EH (cell line): ENCODE measurements at places on chromosomes 4 and X.

DNA sequence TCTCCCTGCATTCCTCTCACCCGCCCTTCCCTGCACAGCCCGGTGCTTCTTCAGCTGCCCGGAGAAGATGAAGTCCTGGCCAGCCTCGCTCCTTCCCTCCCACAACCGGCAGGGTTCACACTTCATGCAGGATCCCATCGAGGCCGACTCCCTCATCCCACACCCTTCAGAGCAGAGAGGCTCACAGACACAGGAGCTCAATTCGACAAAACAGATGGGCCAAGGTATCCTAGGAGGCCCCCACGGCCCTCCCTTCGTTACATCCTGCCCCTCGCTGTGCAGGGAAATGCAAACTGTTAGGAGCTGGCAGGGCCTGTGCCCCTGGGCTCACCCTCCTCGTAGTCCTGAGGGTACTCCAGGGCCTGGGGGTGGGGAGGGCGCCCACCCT, 238.1 kb downstream of the DHRSX start:
- DNase-seq = no peak

- peak; percentile 31 for DNase-seq
Measured at GRCh38 chr4:26139310-26139924, 181.4 kb upstream of the RBPJ start.

GRCh38 chr4:1815997-1816860, 23.1 kb downstream of the FGFR3 start:
- no peak for DNase-seq

GRCh38 chr4:140038031-140038533, 115.9 kb downstream of the MAML3 start:
- DNase-seq = peak; percentile 50
